ENCODE measurements at places on chromosomes 11 and 22. TPM values are rescaled to one million over a fixed set of nuclear protein-coding genes. Genes with fewer than 3 reads are reported as not detected.

DNA sequence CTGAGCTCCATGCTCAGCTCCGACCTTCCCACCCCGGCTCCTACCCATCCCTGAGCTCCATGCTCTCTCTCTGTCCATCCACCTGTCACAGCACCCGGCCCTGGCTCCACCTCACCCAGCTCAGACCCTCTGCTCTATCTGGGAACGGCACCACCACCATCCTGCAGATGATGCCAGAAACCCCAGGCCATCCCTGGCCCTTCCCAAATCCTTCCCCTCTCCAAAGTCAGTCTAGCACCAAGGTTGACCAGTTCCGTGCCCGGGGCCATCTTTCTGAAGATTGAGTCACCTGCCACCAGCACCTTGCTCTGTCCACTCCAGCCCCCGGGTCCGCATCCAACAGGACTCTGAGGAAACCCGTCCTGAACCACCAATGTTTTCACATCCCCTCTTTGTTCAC, 969.6 kb downstream of the BRD1 start:
- no peak overlapping the region for H3K4me3 ChIP-seq
- H3K27ac ChIP-seq, result no peak overlapping the region
- H3K36me3 ChIP-seq, result no peaks in the 10 kb centered on the region
- H3K27me3 ChIP-seq, result no peaks in the 10 kb centered on the region

DNA sequence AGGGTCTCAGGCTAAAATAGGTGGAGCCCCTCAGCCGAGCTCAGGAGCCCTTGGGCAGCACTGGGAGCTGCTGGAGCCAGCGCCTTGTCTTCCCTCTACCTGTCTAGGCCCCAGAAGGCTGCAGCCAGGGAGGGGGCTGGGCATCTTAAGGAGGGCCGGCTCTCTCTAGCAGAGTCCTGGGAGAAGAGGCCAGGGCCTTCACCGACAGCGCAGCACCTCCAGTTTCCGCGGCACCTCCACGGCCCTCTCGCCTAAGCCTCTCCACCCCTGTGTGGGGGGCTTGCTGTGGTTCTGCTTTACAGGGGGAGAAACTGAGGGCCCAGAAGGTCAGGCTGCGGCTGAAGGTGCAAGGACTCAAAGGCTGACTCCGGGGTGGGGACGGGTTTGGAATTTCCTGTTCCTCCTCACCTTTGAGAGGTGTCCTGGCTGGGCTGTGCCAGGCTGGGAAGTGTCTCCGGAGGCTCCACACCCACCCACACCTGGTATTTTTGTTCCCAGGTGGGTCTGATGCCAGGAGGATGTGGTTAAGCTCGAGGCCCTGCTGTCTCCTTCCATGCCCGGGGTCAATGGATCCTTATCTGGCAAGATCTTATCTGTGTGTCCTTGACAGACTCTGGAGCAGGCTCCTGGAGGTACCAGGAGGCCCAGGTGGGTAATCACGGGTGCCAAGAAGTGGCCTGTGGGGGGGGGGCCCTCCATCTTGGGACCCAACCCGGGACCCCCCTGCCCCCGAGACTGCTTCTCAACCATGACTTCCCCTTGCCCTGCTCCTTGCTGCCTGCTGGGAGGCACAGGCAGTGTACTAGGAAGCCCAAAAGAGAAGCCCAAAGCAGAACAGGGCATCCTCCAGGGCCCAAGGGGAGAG, 95.3 kb upstream of the FGF3 start:
- peaks cover 20% of the 10 kb centered on the region for H3K4me1 ChIP-seq
- no peak overlapping the region for H3K4me3 ChIP-seq
- no peaks in the 10 kb centered on the region for H3K36me3 ChIP-seq
- DNase-seq, result no peak
- H3K27ac ChIP-seq, result no peak overlapping the region
- H3K27me3 ChIP-seq, result peaks cover 13% of the 10 kb centered on the region

The CALCB gene
- 4.3 TPM for polyA plus RNA-seq

DNA sequence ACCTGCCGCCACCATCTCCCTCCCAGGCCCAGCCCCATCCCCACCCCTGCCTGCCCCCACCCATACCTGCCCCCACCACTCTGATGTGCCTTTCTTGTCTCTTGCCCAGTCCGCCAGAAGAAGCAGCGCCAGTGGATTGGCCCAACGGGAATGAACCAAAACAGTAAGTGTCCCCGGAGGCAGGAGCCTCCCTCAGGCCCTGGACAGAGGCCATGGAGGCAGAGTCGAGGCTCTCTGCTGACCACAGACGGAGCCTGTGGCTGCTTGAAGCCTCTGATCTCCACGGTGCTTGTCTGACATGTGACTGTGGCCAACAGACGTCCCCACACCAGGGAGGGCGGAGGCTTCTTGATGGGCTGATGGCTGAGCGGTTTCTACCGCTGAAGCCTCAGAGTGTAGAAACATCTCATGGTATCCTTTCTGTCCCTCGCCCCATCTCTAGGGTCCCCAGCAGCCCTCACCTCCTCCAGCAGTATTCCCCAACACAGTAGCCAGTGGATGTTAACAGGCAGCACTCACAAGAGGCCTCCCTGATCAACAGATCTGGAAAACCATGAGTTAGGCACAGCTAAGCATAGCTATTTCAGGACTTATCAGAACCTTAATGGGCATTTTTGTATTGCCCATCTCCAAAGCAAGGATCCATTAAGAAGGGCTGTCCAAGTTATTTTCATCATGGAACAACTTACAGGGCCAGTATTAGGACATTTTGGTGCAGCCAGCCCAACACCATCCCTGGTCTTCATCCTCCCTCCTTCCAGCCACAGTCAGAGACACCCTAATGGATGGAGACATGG, 21.7 kb downstream of the CD5 start:
- H3K4me3 ChIP-seq, result no peak overlapping the region

The MICALL1 gene
- 14.5 TPM for polyA plus RNA-seq

The SLC6A5 gene
- 0.01 TPM for polyA plus RNA-seq

DNA sequence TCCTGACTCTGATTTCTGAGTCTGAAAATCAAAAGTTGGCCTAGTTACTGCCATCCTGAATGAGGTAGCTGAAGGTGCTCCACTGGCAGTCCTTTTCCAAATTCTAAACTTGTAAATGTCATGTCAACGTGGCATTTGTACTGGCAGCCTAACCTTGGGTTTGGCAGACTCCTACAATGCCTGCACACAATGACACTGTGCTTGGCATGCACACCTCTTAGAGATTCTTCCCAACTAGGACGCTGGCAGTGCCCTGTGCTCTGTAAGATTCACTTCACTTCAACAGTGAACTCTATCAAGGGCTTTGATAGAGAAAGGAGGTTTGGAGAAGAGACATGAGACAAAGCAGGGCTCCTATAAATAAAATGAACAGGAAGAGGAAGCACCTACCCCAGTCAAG, 21.9 kb upstream of the PPP2R1B start:
- H3K4me3 ChIP-seq, result no peak overlapping the region
- H3K4me1 ChIP-seq, result peaks cover 21% of the 10 kb centered on the region
- no peaks in the 10 kb centered on the region for H3K27me3 ChIP-seq
- no peak for DNase-seq
- H3K27ac ChIP-seq, result no peak overlapping the region

DNA sequence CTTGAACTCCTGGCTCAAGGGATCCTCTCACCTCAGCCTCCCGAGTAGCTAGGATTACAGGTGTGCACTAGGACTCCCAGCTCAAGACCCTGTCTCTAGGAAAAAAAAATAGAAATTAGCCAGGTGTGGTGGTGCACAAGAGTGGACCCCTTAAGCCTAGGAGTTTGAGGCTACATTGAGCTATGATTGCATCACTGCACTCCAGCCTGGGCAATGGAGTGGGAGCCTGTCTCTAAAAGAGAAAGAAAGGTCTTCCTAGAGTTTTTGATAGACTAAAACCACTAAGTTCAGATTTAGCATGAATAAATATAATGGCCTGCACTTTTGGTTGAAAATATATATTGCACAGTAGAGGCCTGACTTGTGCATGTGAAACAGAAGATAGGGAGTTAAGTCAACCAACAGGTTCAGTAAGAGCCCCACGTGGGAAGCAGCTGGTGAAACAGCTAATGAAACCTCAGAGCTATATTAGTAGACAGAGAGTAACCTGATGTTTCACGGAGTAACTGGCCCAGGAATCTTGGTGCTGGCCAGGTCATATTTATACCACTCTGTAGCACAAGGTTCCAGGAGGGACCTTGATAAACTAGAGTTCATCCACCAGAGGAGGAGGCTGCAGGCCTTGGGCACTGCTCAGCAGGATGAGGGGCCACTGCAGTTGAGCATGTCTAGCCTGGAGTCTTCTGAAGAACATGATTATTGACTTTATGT, 4.6 kb upstream of the MICAL3 start:
- peaks cover 8% of the 10 kb centered on the region for H3K4me1 ChIP-seq
- H3K27me3 ChIP-seq, result peaks cover 2% of the 10 kb centered on the region
- H3K27ac ChIP-seq, result no peak overlapping the region
- DNase-seq, result no peak
- no peak overlapping the region for H3K4me3 ChIP-seq

DNA sequence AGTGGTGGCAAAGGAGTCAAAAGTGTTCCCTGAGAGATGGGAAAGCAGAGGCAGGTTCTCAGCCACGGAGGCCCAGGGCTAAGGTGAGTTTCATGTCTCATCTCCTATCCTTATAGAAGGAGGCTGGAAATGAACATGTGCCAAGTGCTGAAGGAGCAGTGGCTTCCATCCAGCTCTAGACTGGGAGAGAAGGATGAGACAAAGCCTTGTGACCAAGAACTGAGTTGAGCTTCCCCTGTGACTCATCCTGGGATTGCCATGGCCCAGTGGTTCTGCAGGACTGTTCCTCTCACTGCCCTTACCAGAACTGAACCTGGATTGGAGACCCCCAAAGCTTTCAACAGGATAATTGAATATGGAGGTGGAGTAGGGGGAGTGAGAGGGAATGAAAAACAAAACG, 16.7 kb upstream of the OR9Q1 start:
- H3K27me3 ChIP-seq, result no peaks in the 10 kb centered on the region
- no peaks in the 10 kb centered on the region for H3K4me1 ChIP-seq
- no peak for DNase-seq
- H3K4me3 ChIP-seq, result no peak overlapping the region

GRCh38 chr22:44702479-44703198, 635 bp downstream of the PRR5 start:
- H3K4me3 ChIP-seq, result peak overlapping the region; percentile 54
- peak overlapping the region; percentile 16 for H3K27ac ChIP-seq
- H3K36me3 ChIP-seq, result peaks cover 9% of the 10 kb centered on the region
- H3K4me1 ChIP-seq, result peaks cover 39% of the 10 kb centered on the region

DNA sequence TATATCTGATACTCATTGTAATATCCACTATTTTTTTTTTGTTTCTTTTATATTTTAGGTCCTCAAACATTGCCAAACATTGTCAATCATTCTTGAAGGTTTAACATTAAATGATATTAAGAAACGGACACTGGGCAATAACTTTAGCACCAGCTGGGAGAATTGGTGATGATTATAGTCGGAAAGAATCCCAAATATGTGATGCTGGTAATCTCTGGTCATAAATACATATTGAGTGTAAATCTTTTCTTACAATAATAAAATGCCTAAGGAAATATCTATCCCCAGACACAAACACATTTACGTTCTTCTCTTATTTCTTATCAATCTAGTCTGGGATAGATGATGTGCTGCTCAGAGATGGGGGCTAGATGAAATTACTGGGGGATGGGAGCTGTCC, 25.2 kb downstream of the OR51E2 start:
- H3K36me3 ChIP-seq, result no peaks in the 10 kb centered on the region
- no peak overlapping the region for H3K4me3 ChIP-seq
- H3K27ac ChIP-seq, result no peak overlapping the region
- H3K27me3 ChIP-seq, result no peaks in the 10 kb centered on the region
- H3K4me1 ChIP-seq, result no peaks in the 10 kb centered on the region

DNA sequence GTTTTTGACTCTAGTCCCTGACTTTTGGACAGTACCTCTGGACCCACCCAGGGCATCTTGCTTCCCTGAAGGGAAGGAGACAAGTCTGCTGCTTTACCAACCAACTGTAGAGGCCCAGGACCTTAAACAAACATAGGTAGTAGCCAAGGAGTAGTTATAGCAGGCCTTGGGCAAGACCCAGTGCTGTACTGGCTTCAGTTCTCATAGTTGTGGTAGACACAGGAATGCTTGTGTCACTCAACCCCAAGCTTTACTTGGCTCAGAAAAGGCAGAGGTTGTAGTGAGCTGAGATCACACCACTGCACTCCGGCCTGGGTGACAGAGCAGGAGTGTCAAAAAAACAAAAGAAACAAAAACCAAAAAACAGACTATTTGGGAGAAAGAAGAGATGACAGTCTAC, 21.3 kb upstream of the OR52M1 start:
- no peak overlapping the region for H3K4me3 ChIP-seq
- no peaks in the 10 kb centered on the region for H3K36me3 ChIP-seq
- H3K27ac ChIP-seq, result no peak overlapping the region
- no peak for DNase-seq
- H3K27me3 ChIP-seq, result no peaks in the 10 kb centered on the region
- H3K4me1 ChIP-seq, result no peaks in the 10 kb centered on the region

The BIRC3 gene
- polyA plus RNA-seq, result 5.7 TPM

DNA sequence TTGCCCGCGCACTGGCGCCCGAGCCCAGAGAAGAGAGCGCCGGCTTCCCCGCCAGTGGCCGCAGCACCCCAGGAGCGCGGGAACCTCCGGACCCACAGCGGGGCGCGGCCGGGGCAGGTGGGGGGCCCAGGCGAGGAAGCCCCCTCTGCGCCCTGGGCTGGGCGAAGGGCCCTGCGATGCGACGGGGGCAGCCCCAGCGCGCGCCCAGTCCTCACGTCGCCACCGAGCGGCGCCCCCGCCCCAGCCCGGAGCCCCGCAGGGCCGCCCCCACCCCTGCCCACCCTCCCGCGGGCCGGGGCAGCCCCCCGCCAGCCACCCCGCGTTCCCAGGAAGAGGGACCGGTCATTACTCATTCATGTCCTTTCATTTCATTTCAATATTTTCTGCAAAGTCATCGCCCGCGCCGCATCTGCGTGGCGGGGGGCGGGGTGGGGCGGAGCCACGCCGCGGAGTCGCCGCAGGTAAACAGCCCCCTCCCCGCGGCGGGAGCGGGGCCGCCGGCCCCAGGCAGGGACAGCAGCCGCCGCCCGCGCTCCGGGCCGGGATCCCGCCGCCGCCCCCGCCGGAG, 673 bp upstream of the PANX2 start:
- peaks cover 32% of the 10 kb centered on the region for H3K27me3 ChIP-seq
- DNase-seq, result no peak
- no peak overlapping the region for H3K4me3 ChIP-seq
- H3K27ac ChIP-seq, result no peak overlapping the region
- H3K4me1 ChIP-seq, result peaks cover 13% of the 10 kb centered on the region
